ENCODE measurements at places on chromosomes 7 and 10. TPM values are rescaled to one million over a fixed set of nuclear protein-coding genes. Genes with fewer than 3 reads are reported as not detected.

The IL6 gene
- not detected for total RNA-seq

The ALOX5 gene
- 8.4 TPM for total RNA-seq

The IQCE gene
- 12.0 TPM for total RNA-seq

The ADCY1 gene
- 51.9 TPM for total RNA-seq

The LRIT1 gene
- total RNA-seq: not detected

The LBX1 gene
- not detected for total RNA-seq

The CYP3A7 gene
- total RNA-seq: not detected

The AFAP1L2 gene
- 1.9 TPM for total RNA-seq

DNA sequence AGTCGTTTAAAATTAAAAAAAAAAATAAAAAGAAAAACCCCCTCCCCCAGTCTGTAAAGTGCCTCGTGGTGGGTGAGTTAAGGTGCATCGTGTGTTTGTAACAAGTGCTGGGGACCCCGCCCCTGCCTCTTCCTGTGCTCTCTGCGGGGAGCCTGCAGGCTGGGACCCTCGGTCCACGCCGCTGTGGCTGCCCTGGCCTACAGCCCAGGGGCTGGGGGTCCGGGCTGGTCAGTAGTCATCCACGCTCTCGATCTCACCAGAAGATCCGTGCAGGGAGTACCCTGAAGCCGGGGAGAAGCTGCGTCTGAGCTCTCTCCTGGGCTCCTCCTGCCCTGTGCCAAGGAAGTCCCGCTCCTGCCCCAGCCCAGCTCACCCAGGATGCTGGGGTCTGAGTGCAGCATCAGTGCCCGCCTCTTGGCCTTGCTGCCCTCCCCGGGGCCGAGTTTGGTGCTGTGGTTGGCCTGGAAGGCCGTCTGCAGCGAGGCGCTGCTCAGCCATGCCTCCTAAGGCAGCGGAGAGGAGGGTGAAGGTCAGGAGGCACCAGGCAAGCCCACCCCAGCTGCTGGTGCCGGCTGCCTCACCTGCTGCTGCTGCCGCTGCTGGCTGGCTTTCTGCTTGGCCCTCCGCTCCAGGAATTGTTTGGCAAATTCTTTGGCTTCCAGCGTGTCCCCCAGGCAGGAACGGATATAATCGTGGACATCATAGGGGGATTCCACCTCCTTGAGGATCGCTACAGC, 8.1 kb downstream of the GNB2 start:
- DNase-seq: no peak

DNA sequence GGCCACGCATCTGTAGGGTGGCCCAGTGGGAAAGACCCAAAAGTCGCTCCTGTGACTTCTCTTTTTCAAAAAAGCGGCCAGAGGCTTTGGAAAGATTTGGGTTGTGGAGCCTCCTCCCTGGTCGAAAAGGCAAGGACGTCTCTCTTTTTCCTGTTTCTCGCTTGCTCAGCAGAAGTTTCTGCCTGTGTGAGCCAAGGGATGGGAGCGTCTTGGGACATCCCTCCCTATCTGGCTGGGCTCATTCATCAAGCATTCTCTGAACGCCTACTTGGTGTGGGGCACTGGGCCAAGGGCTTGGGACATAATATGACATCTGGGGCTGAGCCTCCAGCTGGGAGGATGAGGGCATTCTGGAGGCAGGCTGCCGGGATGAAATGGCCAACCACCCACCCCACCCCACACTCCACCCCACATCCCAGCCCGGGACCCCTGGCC, 120.9 kb downstream of the C10orf105 start:
- DNase-seq: no peak

DNA sequence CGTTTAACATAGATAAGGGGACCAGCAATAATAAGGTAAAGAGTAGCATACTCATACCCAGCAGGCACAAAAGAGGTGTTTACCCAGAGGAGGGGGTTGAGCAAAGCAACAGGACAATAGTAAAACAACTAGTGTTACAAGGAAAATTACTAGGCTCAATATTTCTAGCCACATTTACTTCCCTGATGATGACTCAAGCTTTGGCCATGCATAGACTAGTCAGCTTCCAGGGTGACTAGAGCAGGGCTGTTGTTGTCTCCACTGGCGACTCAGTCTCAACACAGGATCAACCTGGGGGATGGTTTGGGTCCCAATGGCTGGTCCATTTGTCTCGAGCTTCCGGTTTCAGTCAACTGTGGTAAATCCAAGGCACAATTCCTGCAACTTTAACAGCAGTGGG, 217.7 kb upstream of the KCND2 start:
- DNase-seq: no peak

GRCh38 chr7:108010377-108010776, 7.4 kb upstream of the LAMB1 start:
- no peak for DNase-seq

DNA sequence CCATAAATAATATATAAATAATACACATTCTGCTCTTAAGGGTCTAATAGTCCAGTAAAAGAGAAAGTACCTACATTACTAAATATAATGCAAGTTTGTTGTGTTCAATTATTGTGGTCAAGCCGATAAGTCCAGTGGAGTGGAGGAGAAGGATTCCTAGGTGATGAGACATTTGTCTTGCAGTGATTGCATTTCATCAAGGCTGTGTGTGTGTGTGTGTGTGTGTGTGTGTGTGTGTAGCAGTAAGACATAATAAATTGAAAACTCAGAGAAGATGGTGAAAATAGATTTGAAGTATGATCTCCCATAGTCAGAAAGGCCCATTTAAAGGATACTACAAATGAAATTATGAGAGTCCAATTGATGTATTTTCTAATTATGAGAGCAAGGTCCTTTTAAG, 192.5 kb upstream of the SEMA3C start:
- no peak for DNase-seq

DNA sequence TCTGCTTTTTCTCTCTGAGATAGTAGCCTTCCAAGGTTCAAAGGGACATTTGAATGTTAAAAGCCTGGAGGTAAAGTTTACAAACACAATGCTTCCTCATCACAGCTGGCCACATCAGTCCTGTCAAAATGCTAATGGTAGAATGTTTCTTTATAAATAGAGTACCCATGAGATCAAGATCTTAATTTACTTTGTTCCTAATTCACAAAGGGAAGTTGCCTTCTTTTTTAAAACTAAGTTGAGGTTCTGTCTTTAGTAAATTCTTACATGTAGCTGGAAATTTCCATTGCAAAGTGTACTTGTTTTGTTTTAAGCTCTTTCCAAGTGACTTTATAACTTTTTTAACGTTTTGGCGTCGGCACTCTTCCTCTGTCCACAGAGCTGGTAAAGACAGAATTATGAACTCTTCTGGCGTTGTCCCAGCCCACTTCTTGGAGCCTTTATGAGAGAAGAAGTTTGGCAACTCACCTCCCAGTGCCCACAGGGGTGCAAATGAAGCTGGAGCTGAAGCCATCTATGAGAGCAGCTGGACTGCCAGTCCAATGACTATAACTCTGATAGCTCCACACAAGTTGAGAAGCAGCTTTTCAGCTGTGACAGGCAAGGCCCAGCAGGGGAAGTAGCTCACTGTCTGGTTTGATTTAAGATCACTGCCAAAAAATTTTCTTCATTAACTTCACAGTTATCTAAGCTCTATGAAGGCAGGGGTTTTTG, 23.3 kb downstream of the FZD1 start:
- DNase-seq: no peak

DNA sequence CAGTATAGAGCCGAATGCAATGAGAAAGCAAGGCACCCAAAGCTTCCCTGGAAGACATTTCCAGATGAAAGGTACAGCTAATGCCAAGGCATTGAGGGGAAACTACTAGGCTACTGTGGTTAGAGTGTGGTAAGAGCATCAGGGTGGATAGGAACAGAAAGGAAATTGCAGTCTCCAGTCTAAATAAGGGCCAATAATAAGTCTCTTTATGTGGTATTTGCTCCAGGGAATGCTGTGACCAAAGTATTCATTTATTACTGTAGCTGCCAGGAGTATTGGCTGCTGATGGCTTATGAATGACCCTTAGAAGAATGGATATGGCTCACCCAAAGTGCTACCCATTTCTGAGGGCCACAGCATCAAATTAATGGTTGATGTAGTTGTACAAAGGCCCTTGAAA, 30.1 kb upstream of the POT1 start:
- no peak for DNase-seq

- DNase-seq: peak; percentile 61
Measured at GRCh38 chr10:100683545-100684300, 61.7 kb upstream of the PAX2 start.

GRCh38 chr10:123119081-123119480, 16.7 kb upstream of the HMX3 start:
- no peak for DNase-seq

DNA sequence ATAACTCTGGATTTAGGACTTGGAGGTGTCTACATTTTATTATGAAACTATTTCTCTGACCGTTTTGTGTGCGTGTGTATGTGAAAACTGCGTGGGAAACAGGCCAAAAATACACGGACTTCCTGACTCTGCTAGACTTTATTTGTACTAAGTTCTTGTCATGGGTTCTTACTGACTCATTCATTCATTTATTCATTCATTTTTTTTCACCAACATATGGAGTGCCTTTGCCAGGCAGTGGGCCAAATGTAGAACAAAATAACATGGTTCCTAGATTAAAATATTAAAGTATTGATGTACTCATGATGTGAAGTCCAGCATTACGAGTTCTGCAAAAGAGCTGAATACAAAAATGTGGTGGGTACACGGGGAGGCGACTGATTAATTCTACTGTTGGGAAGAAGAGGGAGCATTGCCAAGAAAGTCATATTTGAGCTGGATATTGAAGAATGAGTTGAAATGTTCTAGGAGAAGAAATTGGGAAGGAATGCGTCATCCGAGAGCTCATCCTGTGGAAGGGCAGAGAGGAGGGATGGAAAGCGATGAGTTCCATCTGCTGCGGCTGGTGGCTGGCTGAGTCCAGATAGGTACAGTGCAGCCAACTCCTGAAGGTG, 24.6 kb downstream of the CACNB2 start:
- no peak for DNase-seq

GRCh38 chr7:47254081-47254977, 327.6 kb downstream of the TNS3 start:
- peak; percentile 86 for DNase-seq

DNA sequence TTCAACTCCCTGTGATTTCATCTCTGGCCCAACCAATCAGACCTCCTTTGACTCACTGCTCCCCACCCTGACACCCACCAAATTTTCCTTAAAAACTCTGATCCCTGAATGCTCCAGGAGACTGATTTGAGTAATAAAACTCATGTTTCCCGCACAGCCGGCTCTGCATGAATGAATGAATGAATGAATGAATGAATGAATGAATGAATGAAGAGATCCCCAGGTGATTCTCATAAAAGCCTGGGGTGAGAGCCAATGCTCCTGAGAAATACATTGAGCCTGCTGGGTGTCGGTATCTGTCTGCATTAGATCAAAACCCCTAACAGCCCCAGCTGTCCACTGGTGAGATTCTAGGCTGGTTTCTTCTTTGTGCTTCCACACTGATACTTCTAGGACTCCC, 58.7 kb downstream of the HTR7 start:
- no peak for DNase-seq
